NCI-H2081 treated with DMSO at 0.1 percent for 48 hours (cell line): ENCODE measurements at places on chromosomes 4 and X.
A peak's percentile ranks its signal among the peaks of the same experiment; 100 is the strongest.

GRCh38 chr4:79227860-79228259 lies 98.0 kb downstream of the NAA11 start:
- DNase-seq = no peak

DNA sequence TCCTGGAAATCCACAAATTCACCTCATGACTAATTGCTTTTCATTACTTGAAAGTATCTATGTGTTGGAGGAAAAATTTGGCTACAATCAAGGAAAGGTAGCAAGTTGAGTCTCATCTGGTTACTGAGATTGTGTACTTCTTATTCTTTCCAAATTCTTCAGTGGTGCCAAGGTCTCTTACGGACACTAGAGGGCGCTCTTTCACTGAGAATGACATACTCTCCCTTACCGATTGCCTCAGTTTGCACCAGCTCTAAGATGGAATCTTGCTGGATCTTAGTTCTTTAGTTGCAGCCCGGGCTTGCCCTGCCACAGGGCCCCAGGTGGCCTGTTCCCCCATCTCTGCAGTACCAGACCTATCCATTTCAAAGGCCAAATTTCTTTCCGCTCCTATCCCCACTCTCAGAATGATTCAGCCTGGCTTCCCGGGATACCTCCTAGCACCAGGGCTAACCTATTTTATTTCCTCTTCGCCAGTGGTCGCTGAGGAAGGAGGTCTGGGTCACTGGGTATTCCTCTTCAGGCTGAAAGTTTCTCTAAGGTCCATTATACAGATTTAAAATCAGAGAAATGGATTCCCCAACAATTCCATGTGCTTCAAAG lies 24.6 kb upstream of the GPR50 start:
- peak; percentile 3 for DNase-seq

DNA sequence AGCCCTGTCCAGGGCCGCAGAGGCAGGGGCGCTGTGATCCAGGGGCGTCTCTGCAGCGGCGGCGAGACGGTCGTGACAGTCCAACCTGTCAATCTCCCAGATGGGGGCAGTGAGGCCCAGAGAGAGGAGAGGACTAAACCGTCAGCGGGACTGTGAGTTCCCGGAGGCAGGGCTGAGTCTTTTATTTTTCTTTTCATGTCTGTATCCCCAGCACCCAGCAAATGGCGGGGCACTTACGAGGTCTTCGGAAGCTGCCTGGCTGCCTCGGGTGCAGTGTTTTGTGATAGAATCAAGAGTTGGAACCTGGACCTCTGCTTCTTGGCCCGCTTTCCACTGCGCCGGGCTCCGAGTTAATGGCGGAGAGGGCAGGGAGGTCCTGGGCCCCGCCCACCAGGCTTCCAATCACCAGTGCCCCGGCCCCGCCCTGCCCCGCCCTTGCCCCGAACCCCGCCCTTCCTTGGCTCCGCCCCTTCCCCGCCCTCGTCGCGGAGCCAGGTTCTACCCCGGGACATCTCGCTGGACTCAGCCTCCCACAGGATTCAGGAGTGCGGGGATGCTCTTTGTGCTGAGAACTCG lies 35.3 kb upstream of the GRPEL1 start:
- no peak for DNase-seq

DNA sequence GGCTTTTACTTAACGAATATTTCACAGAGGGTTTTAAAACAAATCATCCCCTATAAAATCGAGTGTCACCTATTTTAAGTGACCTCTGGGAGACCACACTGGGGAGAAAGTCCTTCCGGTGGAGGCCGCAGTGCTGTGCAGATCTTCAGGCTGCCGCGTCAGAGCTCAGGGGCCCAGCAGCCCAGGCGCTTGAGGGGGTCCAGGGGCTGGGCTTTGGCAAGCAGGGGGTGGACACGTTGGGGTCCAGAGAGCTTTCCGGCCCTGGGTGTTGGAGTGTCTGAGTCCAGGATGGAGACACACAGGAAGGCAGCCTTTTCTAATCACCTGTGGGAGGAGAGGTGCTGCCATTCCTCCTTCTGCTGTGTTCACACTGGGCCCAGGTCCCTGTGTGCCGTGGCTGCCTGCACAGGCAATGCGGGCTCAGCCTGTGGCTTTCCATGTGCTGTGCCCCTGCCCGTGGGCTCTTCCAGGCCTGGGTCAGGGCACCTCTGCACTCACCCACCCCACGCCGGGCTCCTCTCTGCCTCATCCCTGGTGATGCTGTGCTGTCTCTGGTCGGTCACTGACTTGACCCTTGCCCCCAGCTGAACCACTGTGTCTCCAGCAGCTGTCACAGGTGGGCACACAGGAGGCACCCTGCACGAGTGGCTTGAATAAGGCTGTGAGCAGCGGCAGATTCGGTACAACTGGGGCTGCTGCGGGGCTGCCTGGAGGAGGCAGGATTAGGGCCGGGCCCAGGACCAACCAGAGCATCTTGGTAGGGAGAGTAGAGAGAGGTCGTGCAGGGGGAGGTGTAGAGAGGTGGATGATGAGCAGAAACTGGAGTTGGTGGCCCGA lies 10.0 kb downstream of the HTRA3 start:
- DNase-seq = no peak

DNA sequence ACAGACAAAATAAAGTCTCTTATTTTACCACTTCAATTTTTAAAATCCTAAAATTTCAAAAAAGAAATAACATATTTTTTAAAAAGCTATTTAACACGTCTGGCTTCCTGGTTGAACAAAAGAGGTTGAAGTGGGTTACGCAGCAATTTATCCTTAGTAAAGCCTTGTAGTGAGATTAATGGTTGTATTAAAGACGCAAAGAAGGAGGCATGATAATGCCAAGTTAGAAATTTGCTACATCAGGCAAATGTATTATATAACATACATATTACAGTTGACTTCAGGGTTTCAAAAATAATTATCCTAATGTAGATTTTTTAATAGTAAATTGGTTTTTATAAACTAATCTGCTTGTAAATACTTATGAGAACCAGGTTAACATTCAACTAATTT lies 35.3 kb downstream of the ANKRD17 start:
- DNase-seq = no peak

GRCh38 chr4:182711211-182711610 lies 206.0 kb downstream of the DCTD start:
- DNase-seq = no peak

DNA sequence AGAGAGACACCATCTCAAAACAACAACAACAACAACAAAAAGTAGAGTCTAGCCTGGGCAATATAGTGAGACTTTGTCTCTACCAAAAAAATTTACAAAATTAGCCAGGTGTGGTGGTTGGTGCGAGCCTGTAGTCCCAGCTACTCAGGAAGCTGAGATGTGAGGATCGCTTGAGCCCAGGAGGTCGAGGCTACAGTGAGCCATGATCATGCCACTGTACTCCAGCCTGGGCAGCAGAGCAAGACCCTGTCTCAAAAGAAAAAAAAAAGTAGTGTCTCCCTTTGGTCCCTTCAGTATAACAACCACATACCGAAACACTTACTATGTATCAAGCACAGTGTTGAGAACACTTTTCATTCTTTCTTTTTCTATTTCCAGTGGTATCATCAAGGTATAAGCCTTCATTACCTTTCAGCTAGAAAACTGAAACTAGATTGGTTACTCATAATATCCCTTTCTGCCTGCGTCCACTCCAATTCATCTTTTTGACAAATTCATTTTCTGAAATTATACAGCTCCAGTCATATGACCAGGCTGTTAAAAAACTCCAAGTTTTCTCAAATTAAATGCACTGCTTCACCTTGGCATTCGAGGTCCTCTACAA lies 54.1 kb downstream of the RPS6KA3 start:
- no peak for DNase-seq

GRCh38 chr4:55475394-55476243 lies 71.1 kb downstream of the CLOCK start:
- DNase-seq = no peak

- no peak for DNase-seq
Measured at GRCh38 chr4:1201851-1202525, 29.6 kb upstream of the SPON2 start.

GRCh38 chr4:43607827-43608461 lies 715.4 kb downstream of the GRXCR1 start:
- DNase-seq = no peak

DNA sequence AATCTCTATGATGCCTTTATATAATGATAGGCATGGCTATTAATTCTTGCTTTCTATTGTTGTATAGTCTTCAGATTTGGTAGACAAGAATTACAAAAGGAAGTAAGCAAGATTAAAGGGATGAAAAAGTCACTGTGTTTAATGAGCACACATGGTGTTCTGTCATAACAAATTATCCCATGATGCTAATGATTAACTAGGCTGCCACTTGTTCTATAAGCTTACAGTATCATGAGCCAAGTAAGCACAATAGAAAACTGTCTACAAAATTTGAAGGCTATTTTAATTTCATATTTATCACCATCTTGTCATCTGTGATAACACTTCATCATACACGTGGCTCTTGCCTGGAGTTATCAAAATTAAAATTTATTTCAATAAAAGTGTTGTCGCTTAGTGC lies 466.7 kb downstream of the GASK1B start:
- DNase-seq = no peak

DNA sequence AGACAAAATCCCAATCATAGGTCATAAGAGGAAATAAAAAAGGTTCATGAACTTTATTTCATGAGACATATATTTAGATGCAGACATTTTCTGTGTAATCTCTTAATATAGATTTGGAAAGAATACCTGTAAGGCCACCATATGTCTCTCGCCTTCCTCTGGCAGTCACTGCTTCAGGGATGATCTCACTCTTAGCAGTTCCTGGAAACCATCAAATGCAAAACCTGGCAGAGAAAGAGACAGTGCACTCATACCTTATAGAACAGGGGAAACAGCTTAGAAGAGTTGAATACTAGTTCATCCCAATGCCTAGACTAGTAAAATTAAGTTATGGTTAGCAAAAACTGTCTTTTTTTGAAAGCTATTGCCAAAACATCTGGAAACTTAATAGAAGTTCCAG lies 243.3 kb downstream of the GASK1B start:
- no peak for DNase-seq

DNA sequence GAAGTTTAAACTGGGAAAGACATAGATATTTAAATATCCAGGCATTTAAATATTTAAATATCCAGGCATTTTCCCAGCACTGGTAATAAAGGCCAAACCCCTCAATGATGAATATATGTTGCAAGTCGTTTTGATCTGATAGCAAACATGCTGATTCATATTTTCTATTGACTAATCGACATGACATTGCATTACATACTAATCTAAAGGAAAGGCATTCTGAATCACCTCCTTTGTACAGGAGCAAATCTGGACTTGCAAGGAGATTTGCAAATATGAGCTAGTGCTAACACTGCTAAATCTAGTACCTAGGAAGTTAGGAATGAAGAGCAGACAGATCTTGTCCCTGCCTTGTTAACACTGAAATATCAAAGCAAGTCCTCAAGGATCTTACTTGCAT lies 207.3 kb downstream of the SLC7A11 start:
- no peak for DNase-seq

DNA sequence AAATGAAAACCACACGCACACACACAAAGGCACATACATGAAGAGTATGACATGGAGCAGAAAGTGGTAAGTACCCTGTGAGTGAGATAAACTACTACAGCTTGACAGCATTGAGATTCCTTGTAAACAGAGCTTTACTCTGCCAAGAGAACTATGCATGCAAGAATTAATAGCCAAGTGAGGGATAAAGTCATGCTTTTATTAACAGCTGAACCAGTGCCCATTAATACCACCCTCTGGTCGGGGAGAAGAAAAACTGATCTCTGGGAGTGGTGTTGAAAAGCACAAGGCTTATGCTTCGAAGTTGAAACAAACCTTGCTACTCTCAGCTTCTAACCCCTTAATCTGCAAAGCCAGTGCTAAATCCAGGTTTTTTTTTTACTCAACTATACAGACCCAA lies 95.9 kb upstream of the C1QTNF7 start:
- DNase-seq = no peak

DNA sequence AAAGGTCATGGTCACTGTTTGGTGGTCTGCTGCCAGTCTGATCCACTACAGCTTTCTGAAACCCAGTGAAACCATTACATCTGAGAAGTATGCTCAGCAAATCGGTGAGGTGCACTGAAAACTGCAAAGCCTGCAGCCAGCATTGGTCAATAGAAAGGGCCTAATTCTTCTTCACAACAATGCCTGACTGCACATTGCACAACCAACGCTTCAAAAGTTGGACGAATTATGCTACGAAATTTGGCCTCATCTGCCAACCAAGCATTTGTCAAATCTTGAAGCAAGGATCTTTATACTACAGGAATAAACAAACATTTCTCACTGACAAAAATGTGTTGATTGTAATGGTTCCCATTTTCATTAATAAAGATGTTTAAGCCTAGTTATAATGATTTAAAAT lies 90.4 kb downstream of the EIF4E start:
- DNase-seq = no peak

- no peak for DNase-seq
Measured at GRCh38 chr4:113645771-113646441, 115.6 kb downstream of the CAMK2D start.

DNA sequence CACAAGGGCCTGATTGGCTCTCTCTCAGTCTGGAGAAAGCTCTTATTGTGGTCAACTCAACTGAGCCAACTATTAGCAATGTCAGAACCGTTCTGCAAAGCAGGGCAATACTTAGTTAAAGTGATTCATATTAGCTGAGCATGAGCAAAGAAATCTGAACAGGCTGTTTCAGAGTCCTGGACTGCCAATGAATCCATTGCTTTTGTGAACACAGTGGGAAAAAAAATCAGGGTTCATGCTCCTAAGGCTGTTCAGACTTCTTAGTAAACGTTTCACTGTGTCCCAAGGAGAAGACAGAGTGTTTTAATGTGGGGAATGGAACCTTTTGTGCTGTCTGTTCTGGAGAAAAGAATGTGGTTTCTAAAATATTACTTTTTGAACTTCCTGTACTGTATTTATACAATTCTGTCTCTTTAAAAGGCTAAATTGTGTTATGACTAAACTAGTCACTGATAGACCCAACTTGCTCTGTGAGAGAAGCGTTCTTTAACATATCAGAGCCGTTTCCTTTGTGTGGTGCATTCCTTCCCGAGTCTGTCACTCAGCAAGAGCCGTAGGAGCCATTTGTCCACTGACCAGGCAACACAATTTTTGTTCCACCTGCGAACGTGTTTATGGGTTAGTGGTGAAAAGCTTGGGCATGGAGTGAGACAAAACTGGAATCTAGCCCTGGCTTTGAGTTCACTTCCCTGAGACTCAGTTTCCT lies 366.1 kb downstream of the FBXO8 start:
- DNase-seq = no peak

GRCh38 chr4:150888625-150889024 lies 126.5 kb downstream of the LRBA start:
- DNase-seq = no peak

GRCh38 chr4:76470532-76470931 lies 35.5 kb downstream of the SHROOM3 start:
- DNase-seq = no peak
